ENCODE measurements at places on chromosomes 7 and 10.
A peak's percentile ranks its signal among the peaks of the same experiment; 100 is the strongest.

- no peak for DNase-seq
Observed at GRCh38 chr7:139426258-139427028, 57.0 kb downstream of the KLRG2 start.

- DNase-seq: peak; percentile 51
Observed at GRCh38 chr10:120824881-120825309, 26.3 kb upstream of the WDR11 start.

GRCh38 chr10:113859261-113859660 lies 4.8 kb downstream of the NHLRC2 start:
- DNase-seq: no peak

- no peak for DNase-seq
Observed at GRCh38 chr10:20271490-20271889, 455.3 kb downstream of the PLXDC2 start.

DNA sequence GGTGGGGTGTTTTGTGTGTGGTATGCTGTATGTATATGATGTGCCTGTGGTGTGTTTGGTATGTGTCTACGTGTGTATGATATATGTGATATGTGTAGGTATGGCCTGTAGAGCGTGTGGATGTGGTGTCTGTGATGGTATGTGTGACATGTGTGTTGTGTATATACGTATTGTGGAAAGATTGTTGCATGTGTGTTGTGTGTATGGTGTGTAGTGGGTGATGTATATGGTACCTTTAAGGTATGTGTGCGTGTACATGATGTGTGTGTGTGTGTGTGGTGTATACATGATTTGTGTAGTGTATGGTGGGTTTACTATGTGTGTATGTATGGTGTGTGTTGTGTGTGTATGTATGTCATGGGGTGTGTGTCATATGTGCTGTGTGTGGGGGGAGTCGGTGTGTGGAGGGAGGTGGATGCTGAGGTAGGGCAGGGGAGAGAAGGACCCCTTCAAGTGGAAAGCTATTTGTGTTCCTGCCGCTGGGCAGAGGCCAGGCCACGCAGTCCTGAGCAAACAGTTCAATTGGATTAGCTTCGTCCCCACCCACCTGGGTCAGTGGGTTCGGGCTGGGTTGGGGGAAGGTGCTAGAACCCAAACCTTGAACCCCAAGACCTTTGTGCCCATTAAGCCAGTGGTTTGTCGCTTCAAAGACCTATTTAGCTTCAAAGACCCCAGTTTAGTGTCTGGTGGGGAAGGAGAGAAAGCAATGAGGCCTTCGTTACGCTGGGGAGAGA lies 1.9 kb upstream of the TRPV6 start:
- DNase-seq: no peak

GRCh38 chr7:28802450-28802849 lies 155.7 kb downstream of the TRIL start:
- DNase-seq: no peak

DNA sequence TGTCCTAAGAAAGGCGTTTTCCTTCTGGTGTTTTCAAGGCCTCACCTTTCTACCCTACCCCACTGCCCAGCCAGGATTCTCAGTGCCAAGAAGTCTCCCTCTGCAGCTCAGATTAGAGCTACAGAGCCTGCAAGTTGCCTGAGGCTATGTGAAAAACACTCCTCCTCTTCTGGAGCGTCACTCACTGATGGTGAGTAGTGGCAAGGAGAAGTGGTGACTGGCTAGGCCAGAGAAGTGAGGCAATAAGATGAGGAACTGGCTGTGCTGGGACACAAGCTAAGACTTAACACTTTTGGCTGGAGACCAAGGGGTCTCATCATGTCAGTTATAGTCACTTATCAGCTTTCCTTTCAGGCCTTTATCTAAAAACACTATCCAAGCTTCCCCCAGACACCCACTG lies 86.7 kb upstream of the PRKAR2B start:
- DNase-seq: no peak

DNA sequence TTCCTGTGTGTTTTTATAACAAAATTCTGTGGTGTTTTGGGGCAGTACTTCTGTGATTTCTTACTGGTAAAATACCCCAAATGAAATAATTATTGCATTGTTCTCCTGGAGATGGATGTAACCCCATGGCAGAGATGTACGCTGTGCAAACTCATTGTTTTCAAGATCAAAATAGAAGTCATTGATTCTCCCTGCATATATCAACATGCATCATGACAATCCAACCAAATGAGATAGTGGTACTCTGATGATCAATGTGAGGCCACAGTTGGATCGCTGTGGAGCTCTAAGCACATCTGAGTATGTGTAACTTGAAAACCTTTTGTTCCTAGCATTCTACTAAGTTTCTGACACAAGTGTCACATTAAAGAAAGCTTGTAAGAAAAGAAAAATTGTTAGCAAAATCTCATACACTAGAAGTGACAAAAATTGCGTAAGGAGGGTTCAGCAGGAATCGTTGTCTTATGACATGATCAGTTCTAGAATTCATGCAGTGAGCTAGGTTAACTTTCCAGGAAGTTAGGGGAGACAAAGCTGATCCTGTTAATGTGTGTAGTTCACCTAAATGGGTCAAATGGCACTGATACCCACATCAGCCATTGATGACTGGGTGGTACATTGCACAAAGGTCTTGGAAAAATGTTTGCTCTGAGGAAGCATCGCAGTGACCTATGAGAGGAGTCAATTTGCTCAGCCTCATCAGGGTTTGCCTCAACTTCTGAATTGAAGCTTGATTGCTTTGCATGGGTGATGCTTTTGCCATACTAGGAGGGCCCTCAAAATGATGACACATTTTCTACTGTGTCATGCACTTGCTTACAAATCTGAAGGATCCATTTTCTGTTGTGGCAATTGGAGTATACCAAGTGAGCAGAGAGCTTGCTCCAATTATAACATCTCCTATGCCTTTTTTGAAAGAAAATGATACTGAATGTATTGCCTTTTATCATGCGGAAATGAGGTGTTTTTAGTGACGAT lies 145.1 kb downstream of the PLXDC2 start:
- no peak for DNase-seq

- DNase-seq: no peak
Observed at GRCh38 chr7:910931-911431, 34.6 kb downstream of the GET4 start.

DNA sequence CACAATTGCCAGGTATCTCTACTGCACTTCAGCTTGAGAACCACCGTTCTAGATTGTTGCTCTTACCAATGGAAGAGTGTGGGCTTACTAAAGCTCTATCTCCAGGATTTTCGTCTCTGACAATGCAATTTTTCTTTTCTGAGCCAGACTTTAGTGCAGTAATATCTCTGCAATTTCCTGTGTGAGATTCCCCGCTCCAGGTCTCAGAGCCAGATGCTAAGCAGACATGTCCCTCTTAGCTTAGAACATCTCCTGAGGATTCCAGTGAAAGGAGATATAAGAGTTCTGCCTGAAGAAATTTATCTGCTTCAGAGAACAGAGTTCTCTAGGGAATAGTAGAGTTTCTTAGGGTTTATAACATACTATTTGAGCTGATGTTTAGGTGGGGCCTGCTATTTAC lies 82.0 kb downstream of the SND1 start:
- no peak for DNase-seq

DNA sequence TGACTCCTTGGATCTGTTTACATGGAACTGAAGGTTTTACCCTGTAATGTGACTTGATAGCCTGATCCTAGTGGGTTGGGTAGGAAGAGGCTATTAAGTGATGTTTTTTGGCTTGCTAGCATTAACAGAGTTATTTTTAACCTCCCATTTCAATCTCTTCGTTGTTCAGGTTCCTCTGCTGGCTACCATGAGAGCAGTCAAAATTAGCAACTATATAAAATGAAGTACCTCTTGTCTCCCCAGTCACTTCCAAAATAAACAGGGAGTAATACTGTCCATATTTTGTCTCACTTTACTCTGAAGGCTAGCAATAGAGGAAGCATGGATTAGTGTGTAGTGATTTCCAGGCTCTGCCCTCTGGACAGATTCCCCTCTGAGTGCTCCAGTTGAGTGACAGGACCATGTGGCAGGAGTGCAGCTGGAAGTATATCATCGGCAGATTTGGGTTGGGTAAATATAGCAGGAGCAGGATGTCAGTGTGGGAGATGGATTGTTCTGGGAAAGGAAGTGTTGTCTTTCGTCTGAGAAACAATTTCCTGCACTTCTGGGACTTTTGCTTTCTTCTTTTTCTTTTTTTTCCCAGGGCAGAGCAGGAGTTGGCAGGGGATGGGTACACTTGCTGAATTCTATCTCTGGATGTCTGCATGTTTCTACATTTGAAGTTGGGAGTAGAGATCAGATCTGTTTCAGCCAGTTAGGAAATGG lies 35.2 kb downstream of the GBF1 start:
- DNase-seq: no peak

DNA sequence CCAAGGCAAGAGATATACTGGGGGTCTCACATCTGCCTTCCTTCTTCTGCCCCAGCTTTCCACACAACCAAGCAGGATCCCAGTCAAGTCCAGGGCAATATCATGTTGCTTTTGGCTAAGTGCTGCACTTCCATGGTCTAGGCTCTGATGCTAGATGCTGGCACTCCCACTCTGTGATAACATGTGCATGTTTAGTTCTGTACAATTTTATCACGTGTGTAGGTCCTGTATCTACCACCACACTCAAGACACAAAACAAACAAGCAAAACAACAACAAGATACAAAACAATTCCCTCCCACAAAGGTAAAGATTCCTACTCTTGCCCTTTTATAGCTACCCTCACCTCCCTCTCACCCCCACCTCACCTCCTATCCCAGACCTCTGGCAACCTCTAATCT lies 105.6 kb upstream of the HABP2 start:
- DNase-seq: no peak

DNA sequence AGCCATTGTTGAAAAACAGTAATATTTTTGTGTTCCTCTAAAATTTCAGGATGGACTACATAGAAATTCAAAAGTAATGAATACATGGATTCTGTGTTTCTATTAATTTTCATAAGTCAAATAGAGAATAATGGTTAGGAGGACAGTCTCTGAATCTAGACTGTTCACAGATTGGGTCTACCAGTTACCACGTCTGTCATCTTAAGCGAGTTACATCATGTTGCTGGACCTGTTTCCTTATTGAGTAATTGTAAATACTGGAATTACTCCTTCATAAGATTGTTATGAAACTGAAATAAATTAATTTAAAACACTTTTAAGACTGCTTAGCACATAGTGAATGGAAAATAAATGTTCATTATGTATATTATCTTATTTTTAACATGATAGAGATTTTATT lies 172.3 kb downstream of the KCND2 start:
- no peak for DNase-seq

DNA sequence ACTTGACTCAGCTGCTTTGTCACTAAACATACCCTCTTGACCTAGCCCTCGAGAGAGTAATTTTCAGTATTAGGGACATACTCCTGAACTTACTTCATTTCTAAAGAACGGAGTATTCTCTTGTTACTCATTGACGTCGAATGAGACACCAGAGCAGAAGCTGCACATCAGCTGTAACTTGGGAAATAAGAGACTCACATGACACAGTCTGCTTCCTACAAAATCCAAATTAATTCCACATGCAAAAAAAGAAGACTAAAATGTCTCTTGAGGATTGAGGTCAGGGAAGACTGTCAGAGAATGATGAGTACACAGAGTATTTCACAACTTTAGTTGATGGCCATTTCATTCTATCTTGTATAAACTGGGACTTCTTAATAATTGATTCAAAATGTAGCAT lies 114.7 kb upstream of the EGFR start:
- no peak for DNase-seq

GRCh38 chr10:114403541-114404161 lies 651 bp downstream of the AFAP1L2 start:
- DNase-seq: no peak

DNA sequence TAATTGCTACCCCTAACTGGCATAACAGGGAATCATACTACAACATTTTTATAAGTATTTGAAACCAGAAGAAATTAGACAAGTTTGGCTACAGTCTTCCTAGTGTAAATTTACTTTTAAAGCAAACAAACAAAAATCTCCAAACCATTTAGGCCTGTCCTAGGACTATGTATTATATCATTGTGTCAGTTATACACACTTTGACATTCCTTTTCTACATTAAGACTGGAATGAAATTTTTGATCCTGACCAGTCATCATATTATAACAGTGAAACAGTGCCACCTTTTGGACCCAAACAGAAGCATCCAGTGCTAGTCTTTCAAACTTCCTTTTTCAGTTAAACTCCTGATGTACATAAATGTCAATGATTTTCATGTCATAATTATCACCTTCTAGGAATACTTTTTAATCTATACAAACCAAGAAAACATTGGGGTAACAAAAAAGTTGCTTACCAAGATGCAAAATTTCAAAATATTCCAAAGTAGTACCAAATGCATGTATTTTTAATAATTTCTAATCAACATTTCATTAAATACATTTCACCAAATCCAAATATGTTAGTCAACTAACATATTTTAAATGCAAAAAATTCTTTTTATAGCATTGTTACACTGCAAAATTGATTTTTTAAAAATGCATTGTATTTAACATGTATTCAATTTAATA lies 75.7 kb downstream of the IMMP2L start:
- DNase-seq: peak; percentile 78

DNA sequence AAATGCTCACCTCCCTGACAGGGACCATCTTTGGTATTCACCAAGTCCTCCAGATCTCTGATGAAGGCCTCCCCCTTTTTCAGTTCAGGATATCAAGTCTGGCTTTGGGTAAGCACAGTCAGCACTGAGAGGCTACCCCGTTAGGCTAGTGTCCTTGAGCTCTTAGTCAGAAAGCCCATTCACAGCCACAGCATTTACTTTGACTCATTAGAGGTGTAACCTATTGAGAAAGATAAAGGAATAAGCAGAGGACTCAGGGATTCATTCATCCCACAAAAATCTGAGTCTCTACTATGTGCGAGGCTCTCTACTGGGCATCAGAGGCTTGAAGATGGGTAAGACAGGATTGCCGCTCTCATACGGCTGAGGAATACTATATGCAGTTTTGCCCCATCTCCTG lies 14.0 kb upstream of the RAMP3 start:
- DNase-seq: no peak

DNA sequence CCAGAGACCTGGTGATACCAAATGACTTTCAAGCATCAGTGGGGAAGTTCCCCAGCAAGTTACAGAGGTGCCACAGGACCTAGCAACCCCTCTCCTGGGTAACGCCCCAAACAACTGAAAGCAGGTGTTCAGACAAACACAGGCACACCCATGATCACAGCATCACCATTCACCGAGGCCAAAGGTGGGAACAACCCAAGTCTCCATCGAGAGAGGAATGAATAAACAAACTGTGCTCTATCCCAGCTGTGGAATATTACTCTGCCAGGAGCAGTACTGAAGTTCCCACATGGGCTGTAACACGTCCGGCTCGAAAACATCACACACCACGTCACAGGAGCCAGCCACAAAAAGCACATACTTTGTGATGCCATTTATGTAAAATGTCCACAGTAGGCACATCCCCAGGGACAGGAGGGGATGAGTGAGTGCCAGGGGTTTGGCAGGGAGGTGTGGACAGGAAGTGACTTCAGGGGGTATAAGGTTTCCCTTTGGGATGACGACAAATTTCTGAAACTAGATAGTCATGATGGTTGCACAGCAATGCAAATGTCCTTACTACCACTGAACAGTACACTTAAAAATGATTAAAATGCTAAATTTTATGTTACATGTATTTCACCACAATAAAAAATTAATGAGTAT lies 222.8 kb downstream of the TNS3 start:
- no peak for DNase-seq

Data from hematopoietic multipotent progenitor cell treated with erythropoietin and hydrocortisone succinate and interleukin-3 and kit ligand, for 8 days (in vitro differentiated cells).